ENCODE measurements at places on chromosomes 3 and 15.

DNA sequence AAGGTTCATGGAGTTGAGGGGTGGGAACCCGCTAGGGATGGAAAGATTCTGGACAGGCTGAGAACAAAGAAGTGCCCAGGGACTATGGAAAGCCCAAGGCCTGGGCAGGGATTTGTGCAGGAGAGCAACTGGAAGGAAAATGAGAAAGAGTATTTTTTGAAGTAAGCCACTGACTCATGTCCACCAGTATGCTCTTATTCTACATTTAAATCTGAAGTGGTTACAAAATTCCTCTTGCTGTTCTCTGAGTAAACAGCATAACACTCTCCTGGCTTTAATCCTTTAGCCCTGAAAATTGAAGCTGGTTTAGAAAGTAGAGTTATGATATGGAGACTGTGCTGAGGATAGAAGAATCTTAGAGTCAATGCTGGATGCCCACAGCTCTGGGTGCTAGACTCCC, 165.2 kb downstream of the ISL2 start:
- no peak for DNase-seq

DNA sequence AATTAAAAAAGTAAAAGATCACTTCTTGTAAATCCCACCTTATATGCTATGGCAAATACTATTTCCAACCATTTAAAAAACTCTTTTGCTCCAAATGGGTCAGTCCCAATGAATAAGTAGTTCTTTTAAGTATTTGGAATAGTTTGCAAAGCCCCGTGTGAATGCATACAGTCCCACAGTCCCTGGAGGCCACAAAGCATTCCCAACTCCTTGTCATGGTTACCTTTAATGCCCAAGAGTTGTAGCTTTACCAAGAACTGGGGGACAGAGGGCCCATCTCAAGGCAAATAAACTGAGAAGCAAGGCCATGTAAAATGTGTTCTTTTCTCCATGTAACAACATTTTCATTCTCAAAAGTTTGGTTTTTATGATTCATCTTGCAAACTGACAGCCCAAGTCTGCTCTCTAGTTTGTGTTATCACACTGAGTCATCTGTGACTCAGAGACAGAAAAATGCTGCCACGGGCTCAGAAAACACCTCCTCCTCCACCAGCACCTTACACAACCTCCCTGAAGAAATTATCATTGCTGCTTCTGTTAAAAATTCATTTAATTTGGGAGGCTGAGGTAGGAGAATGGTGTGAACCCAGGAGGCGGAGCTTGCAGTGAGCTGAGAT, 336.2 kb downstream of the ERC2 start:
- DNase-seq: peak; percentile 80

DNA sequence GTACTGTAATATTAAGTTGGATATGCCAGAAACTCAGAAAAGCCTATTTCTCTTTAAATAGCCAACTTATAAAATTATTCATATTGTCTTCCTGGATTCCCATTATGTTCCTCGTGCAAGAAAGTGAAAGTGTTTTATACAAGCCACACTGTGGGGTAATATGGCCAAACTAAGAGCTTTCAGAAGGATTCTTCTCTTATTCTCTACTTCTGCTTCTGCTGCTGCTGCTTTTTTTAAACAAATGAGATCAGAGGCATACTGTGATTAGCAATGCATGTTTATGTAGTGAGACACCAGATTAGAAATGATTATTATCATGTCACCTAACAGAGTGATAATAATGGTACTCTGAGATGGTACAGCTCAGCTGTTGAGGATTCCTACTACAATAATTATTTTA, 1026.5 kb upstream of the CFAP20DC start:
- DNase-seq: no peak

DNA sequence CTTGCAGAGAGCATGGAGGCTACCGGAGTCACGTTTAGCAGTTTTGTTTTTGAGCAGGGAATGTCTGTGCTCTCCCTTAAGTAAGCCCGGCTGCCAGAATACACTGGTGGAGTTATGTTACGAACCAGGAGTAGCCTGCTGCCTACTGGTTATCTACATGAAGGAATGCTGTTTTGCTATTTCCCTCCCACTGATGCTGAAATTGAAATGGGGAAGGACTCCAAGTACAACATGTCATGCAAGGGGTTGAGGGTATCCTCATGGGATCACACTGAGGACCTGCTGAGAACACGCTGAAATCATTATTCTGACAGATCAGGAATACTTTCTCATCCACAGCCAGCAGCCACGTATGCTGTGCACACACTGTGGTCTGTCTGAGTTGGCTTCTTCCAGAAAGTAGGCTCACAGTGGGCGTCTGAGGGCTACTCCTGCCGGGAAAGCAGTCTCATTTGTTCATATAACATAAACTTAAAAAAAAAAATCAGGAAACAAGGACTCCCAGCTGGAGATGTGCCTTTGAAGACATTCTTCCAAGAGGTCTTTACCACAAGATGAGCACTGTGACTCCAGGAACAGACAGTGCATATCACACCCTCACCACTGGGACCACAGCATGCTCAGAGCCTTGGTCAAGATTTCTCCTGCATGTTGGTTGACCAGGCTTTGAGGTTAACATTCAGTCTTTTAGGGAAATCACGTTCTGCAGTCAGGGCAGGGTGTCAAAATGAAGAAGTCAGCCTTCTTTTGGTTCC, 300.4 kb upstream of the RASGRP1 start:
- DNase-seq: no peak

DNA sequence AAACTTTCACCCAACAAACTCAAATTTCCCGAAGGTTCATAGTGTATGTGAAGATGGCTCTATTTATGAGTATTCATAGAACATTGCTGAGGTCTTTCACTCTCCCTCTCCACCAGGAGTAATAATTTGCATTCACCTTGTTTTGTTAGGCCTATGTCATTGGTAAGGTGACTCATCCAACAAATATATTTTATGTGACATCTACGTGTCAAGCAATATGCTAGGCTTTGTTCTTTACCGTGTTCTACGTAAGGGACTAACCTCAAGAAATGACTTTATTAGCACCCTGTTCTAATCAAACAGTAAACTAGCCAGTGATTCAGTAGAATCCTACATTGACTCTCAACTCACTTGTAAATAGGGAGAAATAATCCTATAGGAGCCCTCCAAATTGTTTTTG, 334.4 kb downstream of the FGF12 start:
- DNase-seq: no peak

DNA sequence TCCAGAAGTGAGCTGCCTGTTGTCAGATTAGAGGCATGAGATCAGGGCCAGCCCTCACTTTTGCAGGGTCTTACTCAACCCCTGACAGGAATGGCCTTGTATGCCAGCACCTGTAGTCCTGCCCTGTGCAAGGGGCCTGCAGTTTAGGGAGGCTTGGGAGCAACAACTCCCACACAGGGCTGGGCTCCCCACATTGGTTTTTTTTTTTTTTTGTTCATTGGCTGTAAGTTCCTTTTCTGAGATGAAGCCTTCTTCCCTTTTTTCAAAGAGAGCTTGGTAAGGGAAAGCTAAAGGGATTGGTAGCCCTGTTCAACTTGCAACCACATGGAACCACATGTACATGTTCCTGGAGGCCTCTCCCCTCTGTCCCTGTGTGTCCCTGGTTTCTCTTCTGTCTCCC, 46.4 kb downstream of the TNFAIP8L3 start:
- DNase-seq: no peak

GRCh38 chr15:78069052-78069414, 8.5 kb downstream of the TBC1D2B start:
- no peak for DNase-seq

DNA sequence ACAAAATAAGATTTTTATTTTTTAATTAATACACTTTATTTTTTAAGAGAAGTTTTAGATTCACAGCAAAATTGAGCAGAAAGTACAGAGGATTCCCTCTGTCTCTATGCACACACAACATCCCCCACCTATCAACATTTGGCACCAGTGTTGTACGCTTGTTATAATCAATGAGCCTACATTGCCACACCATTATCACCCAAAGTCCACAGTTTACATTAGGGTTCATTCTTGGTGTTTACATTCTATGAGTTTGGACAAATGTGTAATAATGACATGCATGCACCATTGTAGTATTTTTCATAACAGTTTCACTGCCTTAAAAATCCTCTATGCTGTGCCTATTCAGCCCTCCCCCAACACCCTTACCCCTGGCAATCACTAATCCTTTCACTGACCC, 51.3 kb upstream of the TTBK2 start:
- no peak for DNase-seq

- DNase-seq: no peak
Measured at GRCh38 chr15:93515256-93516051, 426.4 kb upstream of the RGMA start.

DNA sequence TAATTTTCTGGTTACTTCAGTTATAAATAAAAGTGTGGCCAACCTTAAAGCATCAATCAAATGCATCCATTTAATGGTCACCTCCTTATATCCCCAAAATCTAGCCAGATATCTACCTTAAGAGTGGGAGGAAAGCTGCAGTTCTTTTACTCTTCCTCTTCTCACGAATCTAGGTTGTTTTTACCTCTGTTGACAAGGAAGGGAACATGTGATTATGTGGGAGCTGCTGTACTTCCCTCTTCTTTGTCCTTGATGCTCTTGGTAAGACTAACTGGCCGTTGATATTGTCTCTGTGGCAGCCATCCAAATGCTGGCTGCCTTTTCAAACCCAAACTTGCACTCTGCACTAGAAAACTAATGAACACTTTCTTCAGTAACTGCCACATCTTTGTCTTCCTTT, 275.3 kb upstream of the CADM2 start:
- no peak for DNase-seq

DNA sequence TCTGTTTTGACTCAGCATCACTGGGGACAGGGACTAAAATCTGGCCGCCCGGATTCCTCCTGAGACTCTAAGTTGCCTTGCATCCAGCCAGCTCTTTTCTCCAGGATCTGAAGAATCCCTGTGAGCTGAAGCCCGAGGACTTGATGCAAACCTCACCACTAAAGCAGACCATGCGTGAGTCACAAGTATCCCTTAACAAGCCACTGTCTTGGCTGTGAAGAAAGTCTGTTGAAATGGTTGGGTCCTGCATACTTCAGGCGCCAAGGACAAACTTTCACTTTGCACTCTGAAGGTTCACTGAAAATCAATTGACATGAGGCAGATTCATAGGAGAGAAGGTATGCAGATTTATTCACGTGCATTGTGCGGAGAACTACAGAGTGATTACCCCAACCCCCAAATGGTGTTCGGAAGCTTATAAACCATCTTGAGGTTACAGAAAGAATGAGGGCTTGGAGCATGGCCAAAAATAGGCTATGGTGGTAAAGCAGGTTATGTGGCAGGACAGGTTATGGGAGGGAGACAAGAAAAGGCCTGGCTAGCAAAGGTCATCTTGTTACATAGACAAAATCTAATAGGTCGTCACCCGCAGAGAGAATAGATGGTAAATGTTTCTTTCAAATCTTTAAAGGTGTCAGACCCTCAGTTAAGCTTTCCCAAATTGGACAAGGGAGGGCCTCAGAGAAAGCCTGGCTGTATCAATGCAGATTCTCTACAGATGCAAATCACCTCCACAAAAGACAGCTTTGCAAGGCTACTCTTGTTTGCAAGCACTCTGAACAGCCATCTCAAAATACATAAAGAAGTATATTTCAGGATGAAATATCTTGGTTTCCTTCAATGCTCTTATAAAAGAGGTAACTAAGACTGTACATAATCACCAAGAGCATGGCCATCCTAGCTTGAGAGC, 126.3 kb upstream of the PLAAT1 start:
- DNase-seq: no peak

DNA sequence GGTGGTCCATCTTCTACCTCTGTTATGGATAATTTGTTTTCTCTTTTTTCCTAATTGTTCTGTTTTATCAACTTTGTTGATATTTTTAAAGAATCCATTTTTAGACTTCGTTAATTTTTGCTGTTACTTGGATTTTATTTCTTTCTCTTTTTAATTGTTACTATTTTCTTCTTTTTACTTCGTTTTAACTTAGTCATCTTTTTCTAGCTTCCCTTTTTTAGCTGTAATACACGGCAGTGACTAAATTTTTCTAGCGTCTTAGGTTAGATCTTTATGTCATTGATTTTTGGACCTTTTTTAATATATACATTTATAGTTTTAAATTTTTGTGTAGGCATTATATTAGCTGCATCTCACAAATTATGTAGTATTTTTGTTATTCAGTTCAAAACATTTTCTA, 33.1 kb downstream of the ARIH2 start:
- no peak for DNase-seq

DNA sequence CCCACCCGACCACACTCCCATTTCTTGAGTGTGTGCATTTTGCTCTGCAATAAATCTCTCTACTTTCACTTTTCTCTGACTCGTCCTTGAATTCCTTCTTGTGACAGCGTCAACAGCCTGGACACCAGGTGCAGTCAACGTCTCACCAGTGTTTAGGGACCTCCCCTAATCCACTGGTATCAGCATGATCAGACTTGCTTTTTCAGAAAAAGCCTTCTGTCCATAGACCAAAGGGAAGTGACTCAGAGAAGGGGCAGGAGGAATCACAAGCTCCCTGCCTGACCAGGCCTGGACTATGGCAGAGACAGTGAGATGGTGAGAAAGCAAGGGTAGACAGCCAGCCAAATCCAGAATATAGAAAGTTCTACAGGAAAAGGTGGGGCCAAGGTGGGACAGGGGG, 15.5 kb downstream of the CCR5 start:
- DNase-seq: no peak

GRCh38 chr15:48631176-48631770, 14.2 kb downstream of the FBN1 start:
- DNase-seq: no peak

GRCh38 chr3:100482176-100482575, 10.2 kb upstream of the TMEM45A start:
- DNase-seq: no peak

- DNase-seq: no peak
Measured at GRCh38 chr3:138492980-138493675, 58.7 kb downstream of the ESYT3 start.

DNA sequence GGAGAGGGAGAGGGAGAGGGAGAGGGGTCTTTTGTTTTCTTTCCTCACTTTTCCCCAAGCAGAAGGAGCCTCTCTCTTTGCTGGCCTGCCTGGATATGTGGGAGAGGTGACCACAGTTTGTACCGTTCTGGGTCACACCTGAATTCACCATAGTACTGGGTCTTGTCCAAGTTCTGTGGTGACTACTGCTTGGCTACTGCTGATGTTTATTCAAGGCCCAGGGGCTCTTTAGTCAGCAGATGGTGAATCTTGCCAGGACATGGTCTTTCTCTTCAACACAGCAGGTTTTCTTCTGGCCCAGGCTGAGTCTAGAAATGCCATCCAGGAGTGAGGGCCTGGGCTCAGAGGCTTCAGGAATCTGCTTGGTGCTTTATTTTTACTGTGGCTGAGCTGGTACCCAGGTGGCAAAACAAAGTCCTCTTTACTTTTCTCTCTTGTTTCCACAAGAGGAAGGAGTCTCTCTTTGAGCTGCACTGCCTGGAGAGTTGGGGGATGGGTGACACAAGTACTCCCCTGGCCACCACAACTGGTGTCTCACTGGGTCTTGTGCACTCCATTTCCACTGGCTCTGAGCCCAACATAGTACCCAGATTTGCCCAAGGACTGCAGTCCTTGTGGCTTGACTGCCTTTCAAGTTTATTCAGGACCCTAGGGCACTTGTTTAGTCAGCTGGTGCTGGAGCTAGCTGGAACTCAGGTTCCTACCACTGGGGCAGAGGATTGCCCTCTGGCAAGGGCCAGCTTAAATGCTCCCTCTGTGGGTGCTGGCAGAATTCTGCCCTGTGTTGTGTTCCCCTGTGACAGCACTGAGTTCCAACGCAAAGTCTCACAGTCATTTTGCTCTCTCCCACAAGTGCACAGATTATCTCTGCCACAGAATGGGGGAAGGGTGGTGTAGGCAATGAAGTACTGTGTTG, 16.8 kb upstream of the CCNDBP1 start:
- no peak for DNase-seq
